Kidney capillary endothelial cell (primary cell): ENCODE measurements at places on chromosomes 7 and 10.

GRCh38 chr10:97197030-97197500 lies 11.3 kb upstream of the SLIT1 start:
- DNase-seq = no peak

DNA sequence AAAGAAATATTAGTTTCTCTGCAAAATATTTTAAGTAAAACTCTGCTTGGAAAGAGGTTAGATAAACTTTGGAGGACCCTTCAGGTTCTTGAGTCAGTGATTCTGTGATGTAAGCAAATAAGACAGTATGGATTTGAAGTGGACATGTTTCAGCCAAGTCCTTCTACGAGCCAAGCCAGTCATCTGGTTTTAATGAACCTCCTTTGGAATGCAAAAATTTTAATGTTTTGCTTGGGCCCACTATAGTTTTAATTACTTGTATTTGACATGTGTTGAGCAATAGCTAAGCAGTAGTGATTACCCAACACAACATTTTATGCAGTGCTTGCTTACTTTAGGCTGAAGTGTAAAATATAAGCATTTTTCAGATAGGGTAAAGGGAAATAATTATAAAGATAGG lies 296.3 kb upstream of the SEMA3D start:
- DNase-seq = no peak

- DNase-seq = peak; percentile 84
Measured at GRCh38 chr10:93379731-93380575, 102.2 kb downstream of the MYOF start.

DNA sequence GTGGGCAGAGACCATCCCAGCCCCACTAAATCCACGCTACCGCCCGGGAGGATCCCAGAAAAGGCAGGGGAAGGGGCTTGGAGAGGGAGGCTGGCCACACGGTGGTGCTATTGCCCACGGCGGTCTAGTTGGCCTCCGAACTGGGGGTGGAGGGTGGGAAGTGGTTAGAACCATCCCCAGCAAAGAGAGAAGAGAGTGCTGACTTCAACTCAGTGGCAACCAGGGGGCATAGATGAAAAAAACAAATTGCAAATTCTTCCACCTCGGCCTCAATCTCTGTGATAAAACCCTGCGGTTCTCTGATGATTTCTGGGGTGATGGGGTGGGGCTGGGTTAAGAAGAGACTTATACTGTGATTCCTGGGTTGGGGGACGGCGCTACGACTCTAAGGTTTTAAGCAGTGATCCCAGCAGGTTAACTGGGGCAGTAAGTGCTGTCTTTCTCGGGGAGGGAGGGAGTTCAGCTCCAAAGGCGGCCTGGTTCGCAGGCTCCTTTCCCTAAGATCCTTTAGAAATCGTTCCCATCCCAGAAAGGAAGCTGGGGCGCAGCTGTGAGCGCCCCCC lies 154.5 kb upstream of the LYZL2 start:
- peak; percentile 92 for DNase-seq

GRCh38 chr10:114471906-114472876 lies 67.9 kb upstream of the AFAP1L2 start:
- no peak for DNase-seq

GRCh38 chr7:53602817-53603418 lies 567.5 kb downstream of the POM121L12 start:
- no peak for DNase-seq

DNA sequence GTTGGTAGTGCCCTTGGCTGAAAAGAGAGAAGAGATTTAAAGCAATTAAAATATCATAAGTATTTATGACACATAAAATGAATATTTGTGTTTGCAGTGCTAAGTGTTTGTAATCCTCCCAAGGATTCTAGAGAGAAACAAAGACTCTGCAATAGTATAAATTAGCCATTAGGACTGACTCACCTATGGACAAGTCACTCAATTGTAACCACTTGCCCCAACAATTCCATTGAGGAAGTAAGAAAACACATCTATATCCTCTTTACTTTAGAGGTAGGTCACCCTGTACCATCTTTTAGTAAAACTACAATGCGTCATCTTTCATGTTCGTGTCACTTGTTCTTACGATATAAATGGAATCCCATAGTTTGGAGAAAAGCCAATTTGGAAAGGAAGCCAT lies 85.7 kb upstream of the INHBA start:
- DNase-seq = peak; percentile 51

DNA sequence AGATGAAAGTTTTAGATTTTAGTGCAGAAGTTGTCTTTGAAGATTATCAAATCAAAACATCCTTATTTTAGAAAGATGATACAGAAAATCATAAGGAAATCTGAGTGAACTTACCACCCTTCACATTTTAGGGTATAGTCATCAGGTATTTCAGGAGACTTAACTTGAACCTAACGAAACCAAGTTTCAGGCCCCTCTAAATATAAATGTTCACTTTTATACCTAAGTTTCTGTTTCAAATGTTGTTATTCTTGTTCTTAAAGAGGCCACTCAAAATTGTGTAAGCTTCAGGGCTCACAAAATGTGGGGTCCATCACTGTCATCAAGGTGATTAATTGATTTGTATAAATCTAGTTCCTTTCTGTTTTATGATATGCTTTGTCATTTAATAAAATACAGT lies 216.2 kb downstream of the KIAA1217 start:
- no peak for DNase-seq

GRCh38 chr7:148253629-148254028 lies 336.9 kb upstream of the C7orf33 start:
- DNase-seq = no peak

DNA sequence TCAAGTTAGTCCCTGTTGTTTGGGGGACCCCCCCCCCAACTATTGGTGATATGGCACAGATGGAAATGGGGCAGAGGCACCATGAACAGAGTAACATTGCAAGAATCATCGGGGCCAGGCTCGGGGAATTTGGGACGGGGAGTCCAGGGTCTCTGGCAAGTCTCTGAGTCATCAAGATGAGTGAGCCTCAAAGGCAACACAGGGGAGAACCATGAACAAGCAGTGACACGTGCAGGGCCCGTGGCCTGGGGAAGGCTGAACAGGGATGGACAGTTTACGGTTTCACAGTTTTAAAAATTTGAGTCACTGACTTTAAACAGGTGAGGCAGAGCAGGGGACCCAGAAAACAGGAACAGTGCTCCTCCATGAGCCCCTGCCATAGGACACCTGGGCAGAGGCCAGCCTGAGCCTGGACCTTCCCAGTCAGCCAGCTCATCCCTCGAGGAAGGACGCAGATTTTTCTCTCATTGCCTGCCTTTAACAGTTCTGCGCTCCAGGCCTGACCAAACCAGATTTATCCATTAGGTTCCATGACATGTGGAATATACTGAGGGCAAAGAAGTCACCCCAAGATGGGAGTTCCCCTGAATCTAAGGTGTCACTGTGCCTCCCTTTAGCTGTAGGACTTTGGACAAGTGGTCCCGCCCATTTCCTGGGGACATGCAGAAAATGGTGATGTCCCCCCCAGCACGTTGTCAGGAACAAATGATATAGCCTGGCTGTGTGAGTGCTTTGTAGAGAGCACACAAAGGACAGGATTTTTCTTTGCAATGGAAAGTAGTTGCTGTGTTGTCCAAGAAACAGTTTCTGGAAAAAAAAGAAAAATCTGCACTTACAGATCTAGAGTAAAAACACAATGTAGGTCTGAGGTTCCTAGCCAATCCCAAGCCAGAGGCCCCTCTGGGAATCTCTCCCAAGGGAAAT lies 23.8 kb downstream of the CHST15 start:
- no peak for DNase-seq

- DNase-seq = no peak
Measured at GRCh38 chr10:48750991-48751390, 66.3 kb downstream of the WDFY4 start.

DNA sequence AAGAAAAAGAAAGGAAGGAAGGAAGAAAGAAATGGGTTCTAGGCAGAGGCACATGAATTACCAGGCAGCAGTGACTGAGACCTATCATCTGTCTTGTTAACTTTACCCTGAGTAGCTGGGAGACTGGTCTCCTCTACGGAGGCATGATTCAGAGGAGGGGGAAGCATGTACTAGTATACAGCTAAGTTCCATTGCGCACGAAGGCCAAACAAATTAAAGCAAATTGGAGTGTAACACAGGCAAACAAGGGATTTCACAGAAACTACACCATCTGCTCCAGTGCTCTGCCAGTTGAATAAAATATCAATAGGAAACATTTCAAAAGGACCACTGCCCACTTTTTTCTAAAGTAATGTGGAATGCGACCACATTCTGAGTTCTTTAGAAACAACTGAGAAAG lies 65.9 kb upstream of the RSU1 start:
- DNase-seq = no peak

- no peak for DNase-seq
Measured at GRCh38 chr10:83538047-83538446, 601.3 kb upstream of the GHITM start.

DNA sequence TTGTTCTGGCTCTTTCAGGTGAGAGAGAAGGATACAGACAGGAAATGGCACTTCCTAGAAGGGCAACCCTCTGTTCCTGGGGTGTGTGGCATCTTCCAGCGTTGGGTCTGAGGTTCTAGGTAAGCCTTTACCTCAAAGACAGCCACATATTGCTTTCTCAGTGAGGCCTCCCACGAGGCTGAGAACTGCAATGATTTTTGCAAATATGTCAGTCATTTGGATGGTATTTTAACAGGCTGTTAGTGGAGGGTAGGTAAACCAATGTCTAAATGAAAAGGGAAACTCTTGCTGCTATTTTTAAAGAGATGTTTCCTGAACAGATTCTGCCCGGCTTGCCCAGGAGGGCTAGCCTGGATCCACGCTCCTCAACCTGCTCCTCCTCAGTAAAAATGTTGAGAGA lies 240.3 kb upstream of the KLF6 start:
- DNase-seq = no peak

- DNase-seq = no peak
Measured at GRCh38 chr10:92177546-92177945, 113.3 kb downstream of the CPEB3 start.

- DNase-seq = peak; percentile 2
Measured at GRCh38 chr10:108970016-108970415, 953.3 kb downstream of the XPNPEP1 start.

- DNase-seq = no peak
Measured at GRCh38 chr10:1544929-1545328, 192.4 kb downstream of the ADARB2 start.

GRCh38 chr7:100827330-100828226 lies at the start of gene EPHB4:
Gene EPHB4, minus strand, starts transcription at chr7:100827523. Its CDS starts 493 bp downstream, at chr7:100827030.
- DNase-seq = peak; percentile 73

GRCh38 chr10:97425964-97426775 lies at the start of gene PGAM1:
Gene PGAM1, plus strand, starts transcription at chr10:97426191. Its CDS starts 117 bp downstream, at chr10:97426308.
- peak; percentile 95 for DNase-seq

DNA sequence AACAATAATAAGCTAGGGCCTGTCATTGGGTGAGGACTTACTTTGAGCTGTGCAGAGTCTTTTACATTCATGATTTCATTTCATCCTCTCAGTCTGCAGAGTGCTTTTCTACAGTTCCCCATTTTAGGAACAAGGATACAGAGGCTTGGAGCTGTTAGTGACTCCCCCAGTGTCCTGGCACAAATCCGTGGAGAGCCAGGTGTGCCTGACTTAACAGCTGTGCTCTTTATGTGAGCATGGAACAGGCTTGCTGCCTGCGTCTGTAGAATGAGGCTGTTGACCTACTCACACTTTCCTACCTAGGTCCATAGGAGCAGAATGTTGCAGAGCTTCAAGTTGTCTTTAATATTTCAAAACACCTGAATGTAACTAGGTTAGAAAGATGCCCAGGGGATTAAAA lies 50.4 kb upstream of the BTBD16 start:
- DNase-seq = no peak

DNA sequence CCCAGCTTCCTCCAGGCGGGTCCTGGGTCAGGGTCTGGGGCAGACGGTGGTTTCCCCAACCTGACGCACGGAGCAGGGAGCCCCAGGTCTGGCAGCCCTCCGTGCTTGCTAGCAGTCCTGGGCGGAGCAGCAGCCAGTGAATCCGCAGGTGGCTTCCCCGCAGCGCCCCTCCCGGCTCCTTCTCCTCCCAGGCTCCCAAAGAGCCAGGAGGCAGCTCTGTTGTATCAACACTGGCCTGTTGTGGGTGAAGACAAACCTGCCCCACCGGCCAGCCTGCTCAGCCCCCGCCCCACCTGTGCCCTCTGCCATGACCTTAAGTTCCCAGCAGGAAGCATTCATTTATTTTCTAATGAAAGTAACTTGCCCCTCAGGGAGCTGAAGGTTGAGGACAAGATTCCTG lies 24.0 kb upstream of the TMEM213 start:
- no peak for DNase-seq

DNA sequence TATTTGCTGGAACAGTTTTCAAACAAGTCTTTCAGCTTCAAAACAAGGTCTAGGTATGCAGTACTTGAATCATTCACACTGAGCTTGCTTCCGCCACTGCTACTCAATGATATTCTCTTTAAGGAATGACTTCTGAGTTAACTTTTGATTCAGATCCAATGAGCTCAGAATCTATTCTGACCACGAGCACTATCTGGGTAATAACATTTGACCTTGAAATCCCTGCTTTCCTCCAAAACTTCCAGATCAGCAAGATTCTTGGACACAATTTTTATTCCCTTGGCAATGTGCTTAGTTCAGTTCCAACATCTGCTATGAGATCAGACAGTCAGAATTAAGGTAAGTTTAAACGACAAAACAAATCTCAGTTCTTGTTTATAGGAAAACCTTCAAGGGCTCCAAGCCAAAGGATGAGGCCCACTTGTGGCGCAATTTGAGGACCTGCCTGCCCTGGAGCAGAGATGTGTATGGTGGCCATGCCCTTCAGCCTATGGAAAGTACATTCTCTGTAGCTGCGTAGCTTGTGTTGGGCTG lies 87.2 kb downstream of the RNF216 start:
- DNase-seq = peak; percentile 30

- no peak for DNase-seq
Measured at GRCh38 chr10:47104151-47104605, 192.9 kb downstream of the PTPN20 start.

GRCh38 chr10:130542761-130543160 lies 406.6 kb downstream of the GLRX3 start:
- DNase-seq = no peak

GRCh38 chr7:140539461-140539860 lies 60.2 kb upstream of the MKRN1 start:
- no peak for DNase-seq

DNA sequence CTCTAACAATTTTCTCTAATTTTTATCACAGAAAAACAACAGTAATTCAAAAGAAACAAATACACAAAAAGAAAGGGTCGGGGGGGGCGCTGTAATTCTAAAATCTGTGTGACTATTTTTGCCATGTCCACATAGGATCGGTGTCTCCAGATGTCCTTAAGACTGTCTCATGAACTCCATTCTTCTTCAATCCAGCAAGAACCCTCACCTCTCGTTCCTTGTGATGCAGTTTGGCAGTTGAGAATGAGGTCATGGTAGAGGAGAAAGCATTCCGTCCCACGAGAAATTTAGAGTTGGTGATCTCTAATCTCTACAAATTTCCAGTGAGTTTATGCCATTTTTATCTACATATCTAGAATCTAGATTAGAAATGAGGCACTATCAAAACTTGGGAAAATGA lies 394.7 kb downstream of the TFEC start:
- DNase-seq = no peak

- DNase-seq = no peak
Measured at GRCh38 chr10:33291053-33291592, 43.3 kb downstream of the NRP1 start.
